ENCODE measurements at places on chromosomes 5 and 9.
A peak's percentile ranks its signal among the peaks of the same experiment; 100 is the strongest.

DNA sequence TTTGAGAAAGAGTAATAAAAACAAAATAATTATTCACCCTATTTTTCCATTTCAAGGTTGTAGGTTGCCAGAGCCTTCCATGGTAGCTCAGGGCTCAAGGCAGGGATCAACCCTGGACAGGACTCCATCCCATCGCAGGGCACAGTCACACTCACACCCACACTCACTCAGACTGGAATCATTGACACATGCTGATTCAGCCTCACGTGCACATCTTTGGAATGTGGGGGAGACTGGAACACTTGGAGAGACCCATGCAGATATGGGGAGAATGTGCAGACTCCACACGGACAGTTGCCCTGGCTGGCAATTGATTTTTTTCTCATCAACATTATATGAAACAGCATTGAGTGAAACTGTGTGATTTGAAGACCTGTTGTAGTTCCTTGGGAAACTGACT is 234.1 kb downstream of the ADGRV1 start:
- DNase-seq = no peak

GRCh38 chr5:14272548-14273205 is 129.5 kb downstream of the TRIO start:
- no peak for DNase-seq

DNA sequence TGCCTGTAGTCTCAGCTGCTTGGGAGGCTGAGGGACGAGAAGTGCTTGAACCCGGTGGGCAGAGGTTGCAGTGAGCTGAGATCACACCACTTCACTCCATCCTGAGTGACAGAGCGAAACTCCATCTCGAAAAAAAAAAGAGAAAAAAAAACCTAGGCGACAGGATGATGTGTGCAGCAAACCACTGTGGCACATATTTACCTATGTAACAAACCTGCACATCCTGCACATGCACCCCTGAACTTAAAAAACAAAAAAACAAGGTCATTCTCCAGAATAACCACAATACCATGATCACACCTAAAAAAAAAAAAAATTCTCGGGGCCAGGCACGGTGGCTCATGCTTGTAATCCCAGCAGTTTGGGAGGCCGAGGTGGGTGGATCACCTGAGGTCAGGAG is 7.5 kb upstream of the DOLPP1 start:
- DNase-seq = no peak

DNA sequence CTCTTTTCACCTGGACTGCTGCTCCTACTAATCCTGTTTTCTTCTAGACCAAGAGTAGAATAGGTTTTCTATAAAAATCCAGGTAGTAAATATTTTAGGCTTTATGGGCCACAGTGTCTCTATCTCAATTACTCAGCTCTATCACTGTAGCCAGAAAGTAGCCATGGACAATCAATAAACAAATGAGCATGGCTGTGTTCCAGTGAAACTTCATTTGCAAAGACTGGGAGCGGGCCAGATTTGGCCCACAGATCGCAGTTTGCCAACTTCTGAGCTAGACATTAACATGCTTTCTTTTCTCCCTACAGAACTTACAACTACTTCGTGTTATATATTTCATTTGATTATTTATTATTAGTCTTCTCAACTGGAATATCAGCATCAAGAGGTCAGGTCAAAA is 30.2 kb downstream of the BRINP1 start:
- no peak for DNase-seq

DNA sequence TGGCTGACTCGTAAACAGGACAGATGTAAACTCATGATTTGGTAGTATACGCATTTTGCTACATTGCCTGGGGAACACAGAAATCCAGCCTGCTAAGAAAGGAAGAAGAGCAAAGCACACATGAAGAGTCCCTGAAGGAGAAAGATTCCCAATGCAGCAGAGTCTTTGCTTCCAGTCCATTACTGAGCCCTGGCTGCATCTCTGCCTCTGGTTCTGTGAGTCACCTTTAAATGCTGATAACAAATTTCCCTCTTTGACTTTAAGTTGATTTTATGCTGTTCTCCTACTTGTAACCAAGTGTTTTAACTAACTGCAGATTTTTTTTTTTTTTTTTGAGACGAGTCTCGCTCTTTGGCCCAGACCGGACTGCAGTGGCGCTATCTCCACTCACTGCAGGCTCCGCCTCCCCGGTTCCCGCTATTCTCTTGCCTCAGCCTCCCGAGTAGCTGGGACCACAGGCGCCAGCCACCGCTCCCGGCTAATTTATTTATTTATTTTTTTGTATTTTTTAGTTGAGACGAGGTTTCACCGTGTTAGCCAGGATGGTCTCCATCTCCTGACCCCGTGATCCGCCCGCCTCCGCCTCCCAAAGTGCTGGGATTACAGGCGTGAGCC is 8.5 kb upstream of the PRXL2C start:
- DNase-seq = no peak

DNA sequence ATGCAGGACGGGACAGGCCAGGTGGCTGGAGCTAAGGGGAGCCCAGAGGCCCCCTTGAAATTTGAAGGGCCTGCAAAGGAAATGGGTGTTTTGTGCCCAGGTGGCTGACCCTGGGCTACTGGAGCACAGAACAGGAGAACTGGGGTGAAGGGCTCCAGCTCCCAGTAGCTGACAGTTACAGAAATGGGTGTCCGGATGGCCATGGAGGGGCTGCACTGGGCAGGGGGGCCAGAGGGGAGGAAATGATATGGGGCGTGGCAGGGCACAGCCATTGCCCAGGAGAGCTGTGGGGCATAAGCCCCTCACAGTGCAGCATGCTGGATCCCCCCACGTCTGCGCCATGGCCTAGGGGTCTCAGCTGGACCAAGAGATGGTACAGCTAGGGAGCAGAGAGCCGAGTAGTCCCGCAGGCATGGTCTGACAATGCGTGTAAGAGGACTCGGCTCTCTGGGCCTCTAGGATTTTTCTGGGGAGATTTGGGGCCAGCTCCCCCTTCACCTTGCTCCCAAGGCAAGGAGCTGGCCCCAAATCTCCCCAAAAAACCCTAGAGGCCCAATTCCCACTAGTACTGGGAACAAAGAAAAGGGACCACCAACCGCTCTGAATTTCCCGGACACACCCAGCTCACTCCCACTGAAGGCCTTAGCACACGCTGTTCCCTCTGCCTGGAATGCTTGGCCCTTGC is 7.9 kb upstream of the CARD19 start:
- DNase-seq = no peak

DNA sequence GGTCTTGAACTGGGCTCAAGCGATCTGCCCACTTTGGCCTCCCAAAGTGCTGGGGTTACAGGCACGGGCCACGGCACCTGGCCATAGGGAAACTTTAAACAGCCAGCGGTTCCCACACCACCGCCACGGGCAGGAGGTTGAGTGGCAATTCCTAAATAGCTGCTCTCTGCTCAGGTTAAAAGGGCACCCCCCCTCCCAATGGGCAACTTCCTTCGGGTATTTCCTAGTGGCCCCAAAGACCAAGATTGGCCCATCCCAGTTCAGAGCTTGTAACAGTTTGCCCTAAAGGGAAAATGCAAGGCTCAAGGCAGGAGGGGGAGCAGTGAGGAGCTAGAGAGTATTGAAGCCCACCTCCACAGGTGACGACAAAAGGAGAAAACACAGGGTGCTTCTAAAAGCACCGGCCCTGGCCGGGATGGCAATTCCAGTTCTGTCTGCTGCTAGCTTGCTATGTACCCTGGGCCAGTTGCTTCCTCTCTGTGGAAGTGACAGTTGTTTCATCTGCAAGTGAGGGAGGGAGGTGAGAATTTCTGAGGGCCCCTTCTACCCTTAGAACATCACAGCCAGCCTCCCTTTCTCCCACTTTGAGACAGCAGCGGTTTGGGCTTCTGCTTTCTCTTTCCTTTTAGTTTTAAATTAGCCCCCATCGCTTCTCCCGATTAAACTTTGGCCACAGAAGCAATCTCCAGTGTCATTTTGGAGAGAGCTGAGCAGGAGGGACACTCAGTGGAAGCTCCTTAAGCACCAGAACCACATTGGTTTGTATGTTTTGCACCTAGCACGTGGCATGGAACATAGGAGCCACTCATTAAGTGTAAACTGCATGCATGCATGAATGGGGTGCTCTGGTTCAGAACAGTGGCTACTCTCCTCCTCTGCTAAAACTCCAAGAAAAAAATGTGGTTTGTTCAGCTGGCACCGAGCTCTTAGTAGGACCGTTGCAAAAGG is 17.3 kb upstream of the TNIP1 start:
- peak; percentile 85 for DNase-seq

- no peak for DNase-seq
Measured at GRCh38 chr5:160071916-160072315, 47.3 kb downstream of the PWWP2A start.

DNA sequence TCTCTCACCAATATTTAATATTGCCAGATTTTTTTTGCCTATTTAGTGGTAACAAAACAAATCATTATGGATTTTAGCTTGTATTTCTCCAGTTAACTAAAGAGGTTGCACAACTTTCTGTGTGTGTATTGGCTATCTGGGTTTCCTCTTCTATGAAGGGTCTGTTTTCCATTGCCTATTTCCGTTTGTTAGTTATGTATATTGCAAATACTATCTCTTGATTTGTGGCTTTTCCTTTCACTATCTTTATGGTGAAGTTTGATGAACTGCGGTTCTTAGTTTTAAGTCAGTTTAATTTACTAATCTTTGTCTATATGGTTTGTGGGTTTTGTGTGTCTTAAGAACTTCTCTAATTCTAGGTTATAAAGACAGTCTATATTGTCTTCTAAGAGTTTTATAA is 136.3 kb downstream of the CEP120 start:
- no peak for DNase-seq

- no peak for DNase-seq
Measured at GRCh38 chr9:131603199-131603598, 57.9 kb downstream of the PRRT1B start.

DNA sequence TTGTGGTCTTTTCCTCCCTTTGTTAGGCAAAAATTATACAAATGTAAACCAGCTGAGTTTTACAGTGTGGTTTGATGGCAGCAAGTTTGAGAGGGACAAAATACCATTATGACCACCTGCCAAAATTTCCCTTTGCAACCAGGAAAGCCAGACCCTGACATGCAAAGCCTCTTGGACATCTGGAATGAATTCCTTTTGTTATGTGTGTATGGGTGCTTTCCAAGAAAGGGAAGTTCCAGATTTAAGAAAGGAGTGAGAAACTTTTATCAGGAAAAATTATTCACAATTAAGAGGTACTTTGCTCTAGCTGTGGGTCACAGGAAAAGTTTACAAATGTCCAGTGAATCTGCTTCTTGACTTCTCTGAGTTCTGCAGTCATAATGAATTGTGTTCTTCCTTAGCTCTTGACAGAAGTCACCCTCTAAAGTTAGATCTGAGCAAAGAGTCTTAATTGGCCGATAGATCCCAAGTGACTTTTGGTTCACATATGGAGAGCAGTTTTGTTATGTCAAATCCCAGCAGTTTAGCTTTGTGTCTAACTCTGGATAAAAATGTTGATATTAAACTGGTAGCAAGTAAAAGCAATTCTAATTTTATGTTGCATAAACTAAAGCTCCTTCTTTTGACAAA is 295.9 kb upstream of the ZNF608 start:
- DNase-seq = no peak

GRCh38 chr5:88399561-88399960 is 130.9 kb upstream of the TMEM161B start:
- no peak for DNase-seq

DNA sequence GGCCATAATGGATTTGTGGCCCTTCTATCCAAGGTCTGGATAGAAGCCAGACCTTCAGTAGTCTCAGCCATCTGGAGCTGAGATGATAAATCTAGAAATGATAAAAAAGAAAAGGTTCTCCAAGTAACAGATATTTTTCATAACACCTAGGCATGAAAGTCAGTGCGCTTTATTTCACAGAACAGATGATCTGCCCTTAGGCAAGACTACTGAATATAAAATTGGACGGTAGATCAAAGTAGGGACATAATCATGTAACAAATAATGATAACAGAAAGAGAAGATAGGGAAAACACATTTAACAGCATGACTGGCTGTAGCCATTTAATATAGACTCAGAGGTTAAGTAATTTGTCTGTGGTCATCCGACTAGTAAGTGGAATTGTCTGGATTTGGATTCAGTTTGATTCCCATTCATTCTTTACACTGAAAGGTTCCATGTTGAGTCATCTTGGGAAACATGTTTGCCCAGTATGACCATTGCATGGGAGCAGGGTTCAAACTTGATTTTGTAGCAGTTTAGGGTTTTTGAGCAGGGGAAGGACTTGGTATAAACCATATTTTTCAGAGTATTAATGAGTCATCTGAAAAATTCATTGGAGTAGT is 4.1 kb upstream of the CAVIN4 start:
- DNase-seq = no peak

DNA sequence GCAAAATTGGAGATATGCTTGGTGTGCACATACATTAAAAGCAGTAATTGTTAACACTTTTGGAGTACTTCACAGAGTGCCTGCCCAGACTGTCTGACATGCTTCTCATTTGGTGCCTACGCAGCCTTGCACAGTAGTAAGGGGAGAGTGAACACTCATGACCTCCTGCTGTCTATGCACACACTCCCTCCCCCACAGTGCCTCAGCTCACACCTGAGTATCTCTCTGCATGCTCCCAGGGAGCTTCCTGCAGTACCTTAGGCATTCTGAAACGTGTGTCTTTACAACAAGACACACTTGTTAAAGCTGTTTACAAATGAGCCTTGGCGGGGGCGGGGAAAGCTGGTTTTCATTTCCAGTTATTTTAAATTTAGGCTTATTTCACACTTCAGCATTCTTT is 18.0 kb downstream of the MAP3K1 start:
- no peak for DNase-seq

GRCh38 chr9:94443032-94443722 is 111.7 kb upstream of the PCAT7 start:
- DNase-seq = no peak

DNA sequence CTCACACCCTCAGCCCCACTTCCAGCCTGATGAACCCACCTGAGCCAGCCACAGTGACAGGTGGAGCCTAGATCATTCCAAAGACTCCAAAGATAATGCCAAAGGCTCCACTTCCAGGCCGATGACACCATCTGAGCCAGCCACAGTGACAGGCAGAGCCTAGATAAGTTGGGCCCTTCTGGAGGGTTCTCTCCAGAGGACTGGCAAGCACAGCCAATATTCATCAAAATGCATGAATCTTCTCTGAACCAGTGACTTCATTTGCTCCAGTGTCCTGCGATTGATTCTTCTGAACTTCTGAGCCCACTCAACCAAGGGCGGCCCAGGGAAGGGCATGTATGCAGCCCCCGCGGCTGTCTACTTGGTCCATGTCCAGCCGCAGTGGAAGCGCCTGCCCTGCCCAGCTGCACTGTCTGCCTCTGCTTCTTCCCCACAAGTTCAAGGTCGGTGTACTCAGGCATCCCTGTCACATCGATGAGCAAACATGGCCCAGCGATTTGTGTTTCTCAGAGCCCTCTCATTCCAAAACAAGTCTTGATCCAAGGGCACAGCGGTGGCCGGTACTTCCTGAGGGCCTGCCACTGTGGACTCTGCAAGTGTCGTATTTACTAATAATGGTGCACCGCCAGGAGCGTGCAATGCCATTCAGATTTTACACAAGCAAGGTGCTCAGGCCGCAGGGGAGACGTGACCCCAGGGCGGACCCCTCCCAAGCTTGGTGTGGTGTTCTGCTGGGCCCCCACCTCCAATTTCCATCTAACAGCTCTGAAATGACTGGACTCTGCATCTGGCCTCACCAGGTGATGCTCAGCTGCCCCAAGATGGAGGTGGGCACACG is 107.0 kb downstream of the VAV2 start:
- no peak for DNase-seq

- no peak for DNase-seq
Measured at GRCh38 chr5:59423021-59423420, 470.5 kb downstream of the PDE4D start.
